ENCODE measurements at places on chromosomes 12 and 14. TPM values are rescaled to one million over a fixed set of nuclear protein-coding genes. Genes with fewer than 3 reads are reported as not detected.

Gene KRT75
- total RNA-seq = not detected

DNA sequence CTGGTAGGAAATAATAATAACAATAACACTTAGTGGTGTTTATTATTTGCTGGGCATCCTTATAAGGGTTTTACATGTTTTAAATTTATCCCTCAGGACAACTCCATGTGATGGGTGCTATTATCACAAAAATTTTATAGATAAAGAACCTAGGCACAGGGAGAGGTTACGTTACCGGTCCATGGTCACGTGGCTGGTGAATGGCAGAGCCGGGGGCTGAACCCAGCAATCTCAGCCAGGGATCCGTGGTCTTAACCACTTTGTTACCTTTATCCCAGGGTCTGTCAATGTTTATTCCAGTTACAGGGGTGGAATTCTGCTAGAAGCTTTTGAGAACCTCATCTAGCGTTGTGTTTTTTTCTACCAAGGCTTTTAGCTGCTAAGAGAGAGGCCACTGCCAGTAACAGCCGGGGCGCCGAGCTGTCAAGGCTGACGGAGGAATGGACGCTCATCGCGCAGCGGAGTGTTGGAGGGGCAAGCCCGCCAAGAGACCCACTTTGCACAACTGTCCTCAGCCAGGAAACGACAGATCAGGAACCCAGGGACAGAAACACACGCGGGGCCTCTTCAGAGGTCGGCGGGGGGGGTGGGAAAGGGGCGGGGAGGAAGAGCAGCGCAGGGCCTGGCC, 418 bp downstream of the AMN1 start:
- no peaks in the 10 kb centered on the region for H3K27me3 ChIP-seq
- peak overlapping the region; percentile 85 for H3K27ac ChIP-seq
- no peaks in the 10 kb centered on the region for H3K36me3 ChIP-seq

- peaks cover 18% of the 10 kb centered on the region for H3K4me1 ChIP-seq
- DNase-seq = no peak
- H3K36me3 ChIP-seq = no peaks in the 10 kb centered on the region
- no peaks in the 10 kb centered on the region for H3K27me3 ChIP-seq
- no peak overlapping the region for H3K4me3 ChIP-seq
These were observed 1.6 kb upstream of the DGKA start for GRCh38 chr12:55929306-55929791.

DNA sequence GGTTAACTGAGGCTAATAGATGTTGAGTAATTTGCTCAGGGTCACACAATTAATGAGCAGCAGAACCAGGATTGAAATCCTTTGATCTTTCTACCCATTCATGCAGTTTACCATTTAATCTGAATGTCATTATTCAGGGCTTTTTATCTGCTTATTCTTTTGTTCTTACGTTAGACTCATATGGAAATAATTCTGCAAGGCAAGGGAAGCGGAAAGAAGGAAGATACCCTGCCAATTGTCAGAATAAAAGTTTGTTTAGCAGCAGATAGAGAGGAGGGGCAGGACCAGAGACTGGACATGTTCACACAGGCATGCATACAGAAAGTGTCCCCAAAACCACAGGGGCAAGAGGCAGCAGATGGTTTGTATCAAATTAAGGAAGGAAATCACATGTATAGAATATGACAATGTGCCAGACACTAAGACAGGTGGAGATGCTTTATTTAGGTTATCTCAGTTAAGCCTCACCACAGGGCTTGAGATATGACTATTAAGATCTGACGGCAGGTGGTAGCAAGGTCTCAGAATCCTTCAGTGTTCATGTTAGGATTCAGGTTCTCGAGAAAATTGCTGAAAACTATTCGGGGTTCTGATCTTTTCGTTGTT, 29.8 kb downstream of the BRMS1L start:
- no peak overlapping the region for H3K4me3 ChIP-seq
- no peak for DNase-seq
- H3K4me1 ChIP-seq = no peaks in the 10 kb centered on the region
- no peaks in the 10 kb centered on the region for H3K27me3 ChIP-seq
- H3K27ac ChIP-seq = no peak overlapping the region

- no peak overlapping the region for H3K27ac ChIP-seq
- no peaks in the 10 kb centered on the region for H3K4me1 ChIP-seq
- H3K27me3 ChIP-seq = no peaks in the 10 kb centered on the region
- no peaks in the 10 kb centered on the region for H3K36me3 ChIP-seq
- H3K4me3 ChIP-seq = no peak overlapping the region
These were observed 879.7 kb downstream of the GALC start for GRCh38 chr14:87113286-87113685.

GRCh38 chr12:28497889-28498411, 307.7 kb downstream of the CCDC91 start:
- no peak overlapping the region for H3K4me3 ChIP-seq
- H3K4me1 ChIP-seq = peaks cover 4% of the 10 kb centered on the region
- DNase-seq = no peak
- no peak overlapping the region for H3K27ac ChIP-seq
- H3K36me3 ChIP-seq = no peaks in the 10 kb centered on the region
- no peaks in the 10 kb centered on the region for H3K27me3 ChIP-seq

GRCh38 chr12:3247077-3247476, 169.9 kb downstream of the TSPAN9 start:
- H3K4me1 ChIP-seq = peaks cover 7% of the 10 kb centered on the region
- no peak overlapping the region for H3K27ac ChIP-seq
- no peaks in the 10 kb centered on the region for H3K36me3 ChIP-seq
- DNase-seq = no peak
- no peak overlapping the region for H3K4me3 ChIP-seq

Gene SOAT2
- 0.53 TPM for total RNA-seq

DNA sequence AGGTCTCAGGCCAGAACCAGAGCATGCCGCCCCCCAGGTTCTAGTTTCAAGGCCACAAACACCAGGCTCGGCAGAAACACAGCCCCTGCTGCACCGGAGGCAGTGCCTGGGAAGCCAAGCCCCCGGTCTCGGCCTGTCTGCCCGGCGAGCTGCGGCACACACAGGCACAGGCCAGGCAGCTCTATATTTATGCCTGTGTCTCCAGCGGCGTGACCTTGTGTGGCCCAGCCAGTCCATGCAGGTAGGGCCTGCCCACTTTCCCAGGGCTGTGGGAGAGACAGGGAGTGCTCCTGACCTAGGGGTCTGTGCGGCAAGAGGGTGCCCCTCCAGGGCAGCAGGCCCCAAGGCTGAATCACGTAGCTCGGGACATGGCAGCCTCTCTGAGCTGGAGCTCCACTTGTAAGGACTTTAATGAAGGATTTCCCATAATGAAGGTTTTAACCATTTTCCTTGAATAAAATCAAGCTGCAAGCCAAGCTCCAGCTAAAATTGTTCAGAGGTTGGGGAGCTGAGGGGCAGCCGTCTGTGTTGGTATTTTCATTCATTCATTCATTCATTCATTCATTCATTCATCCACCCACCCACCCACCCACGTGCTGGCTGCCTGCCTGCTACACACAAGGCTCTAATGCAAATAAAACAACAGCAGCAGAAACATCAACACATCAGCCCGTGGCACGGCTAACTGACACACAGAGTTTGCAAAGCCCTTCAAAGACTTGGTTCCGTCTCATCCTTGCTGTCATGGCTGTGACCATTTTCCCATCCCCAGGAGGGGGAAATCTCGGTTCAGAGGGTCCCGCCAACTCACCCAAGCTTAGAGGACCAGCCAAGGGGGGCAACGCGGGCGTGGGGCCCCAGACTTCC, 92.0 kb downstream of the RFLNA start:
- no peaks in the 10 kb centered on the region for H3K36me3 ChIP-seq
- no peak for DNase-seq
- no peaks in the 10 kb centered on the region for H3K27me3 ChIP-seq
- peak overlapping the region; percentile 47 for H3K4me3 ChIP-seq
- peak overlapping the region; percentile 83 for H3K27ac ChIP-seq

GRCh38 chr14:105076805-105077648, 11.8 kb upstream of the GPR132 start:
- no peaks in the 10 kb centered on the region for H3K4me1 ChIP-seq
- no peak overlapping the region for H3K27ac ChIP-seq
- DNase-seq = no peak
- no peaks in the 10 kb centered on the region for H3K36me3 ChIP-seq
- H3K4me3 ChIP-seq = no peak overlapping the region
- no peaks in the 10 kb centered on the region for H3K27me3 ChIP-seq
